ENCODE measurements at places on chromosomes 4 and X. TPM values are rescaled to one million over a fixed set of nuclear protein-coding genes. Genes with fewer than 3 reads are reported as not detected.
A peak's percentile ranks its signal among the peaks of the same experiment; 100 is the strongest.

DNA sequence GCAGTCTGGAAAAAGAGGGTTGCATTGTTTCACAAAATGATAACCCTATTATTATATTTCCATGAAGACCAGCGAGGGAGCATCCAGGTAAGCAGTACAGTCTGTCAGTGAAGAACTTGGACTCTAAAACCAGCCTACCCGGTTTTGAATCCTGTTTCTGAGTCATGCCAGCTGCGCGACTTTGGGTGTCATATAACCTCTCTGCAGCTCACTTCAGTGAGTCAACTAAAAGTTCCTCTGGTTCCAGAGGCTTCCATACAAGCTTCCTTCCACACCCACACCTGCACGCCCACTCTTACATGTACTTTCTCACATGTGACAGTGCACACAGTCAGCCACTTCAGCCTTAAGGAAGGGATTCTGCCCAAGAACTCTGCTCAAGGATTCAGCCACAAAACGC lies 49.8 kb upstream of the PRPS2 start:
- DNase-seq: no peak

- no peak for DNase-seq
Observed at GRCh38 chr4:158728236-158728635, 5.0 kb upstream of the PPID start.

Gene NXF2B
- not detected for total RNA-seq

- DNase-seq: no peak
Observed at GRCh38 chr4:98485816-98486345, 172.5 kb downstream of the TSPAN5 start.

GRCh38 chr4:173246719-173247118 lies 78.1 kb downstream of the GALNT7 start:
- no peak for DNase-seq

Gene DCAF12L2
- total RNA-seq: not detected

Gene S100G
- total RNA-seq: not detected

DNA sequence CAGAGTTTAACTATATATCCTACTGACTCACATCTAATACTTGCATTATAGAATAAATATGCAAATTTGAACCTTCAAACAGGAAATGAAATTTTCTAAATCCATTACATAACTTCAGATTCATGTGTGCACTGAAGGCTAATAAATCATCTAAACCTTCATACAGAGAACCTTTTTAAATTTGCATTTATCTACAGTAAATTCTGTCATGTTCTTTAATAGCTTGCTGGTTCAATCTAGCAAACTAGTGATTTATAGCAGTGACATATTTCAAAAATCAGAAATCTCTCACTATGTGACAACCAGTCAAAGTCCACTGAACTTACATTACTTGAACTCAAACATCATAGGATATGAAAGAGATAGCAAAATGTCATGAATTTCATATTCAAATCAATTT lies 65.1 kb downstream of the LRBA start:
- no peak for DNase-seq

Gene FGG
- not detected for total RNA-seq

DNA sequence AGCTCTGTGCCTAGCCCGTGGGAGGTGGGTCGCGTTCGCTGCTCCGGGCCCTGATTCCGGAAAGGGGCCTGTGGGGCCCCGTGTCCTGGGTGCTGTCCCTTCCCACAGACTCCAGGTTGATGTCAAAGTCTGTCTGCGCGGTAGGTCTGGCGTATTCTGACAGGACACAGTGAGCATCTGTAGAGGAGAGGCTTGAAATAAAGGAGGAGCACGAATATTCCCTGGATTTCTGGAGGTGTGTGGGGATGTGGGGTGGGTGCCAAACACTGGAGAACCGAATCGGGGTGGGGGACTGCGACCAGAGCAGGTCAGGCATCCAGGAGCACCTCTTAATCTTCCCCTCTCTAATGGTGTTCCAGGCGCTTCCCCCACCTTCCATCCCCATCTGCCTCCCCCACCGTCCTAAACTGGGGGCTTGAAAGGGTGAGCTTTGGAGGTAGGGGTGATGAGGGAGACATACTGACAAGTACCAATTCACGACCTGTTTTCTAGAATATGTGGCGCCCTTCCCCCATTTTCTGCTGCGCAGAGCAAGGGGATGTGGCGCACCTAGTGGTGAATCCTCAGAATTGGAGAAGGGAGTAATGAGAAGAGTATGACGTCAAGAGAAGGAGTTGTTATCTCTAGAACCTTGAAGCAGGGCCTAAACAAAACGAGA lies 877 bp downstream of the GPRASP1 start:
- no peak for DNase-seq

DNA sequence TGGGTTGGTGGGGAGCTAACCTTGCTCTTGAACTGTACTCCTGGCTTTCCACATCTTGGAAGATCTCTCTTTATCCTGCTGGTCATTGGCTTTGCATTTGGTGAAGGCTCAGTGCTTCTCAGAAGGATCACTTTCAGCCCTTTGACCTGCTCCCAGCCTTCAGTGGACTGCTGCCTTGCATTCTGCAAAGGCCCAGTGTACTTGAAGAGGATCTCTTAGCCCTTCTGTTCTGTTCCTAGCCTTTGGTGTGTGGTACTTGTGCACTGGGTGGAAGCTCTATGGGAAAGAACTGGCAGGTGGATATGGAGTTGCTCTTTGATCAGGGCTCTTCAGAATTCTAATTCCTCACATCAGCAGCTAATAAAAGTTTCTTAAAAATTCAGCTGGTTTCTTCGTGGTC lies 46.5 kb downstream of the FGF2 start:
- no peak for DNase-seq

Gene HERC6
- total RNA-seq: 7.5 TPM

Gene ETDB
- total RNA-seq: not detected

DNA sequence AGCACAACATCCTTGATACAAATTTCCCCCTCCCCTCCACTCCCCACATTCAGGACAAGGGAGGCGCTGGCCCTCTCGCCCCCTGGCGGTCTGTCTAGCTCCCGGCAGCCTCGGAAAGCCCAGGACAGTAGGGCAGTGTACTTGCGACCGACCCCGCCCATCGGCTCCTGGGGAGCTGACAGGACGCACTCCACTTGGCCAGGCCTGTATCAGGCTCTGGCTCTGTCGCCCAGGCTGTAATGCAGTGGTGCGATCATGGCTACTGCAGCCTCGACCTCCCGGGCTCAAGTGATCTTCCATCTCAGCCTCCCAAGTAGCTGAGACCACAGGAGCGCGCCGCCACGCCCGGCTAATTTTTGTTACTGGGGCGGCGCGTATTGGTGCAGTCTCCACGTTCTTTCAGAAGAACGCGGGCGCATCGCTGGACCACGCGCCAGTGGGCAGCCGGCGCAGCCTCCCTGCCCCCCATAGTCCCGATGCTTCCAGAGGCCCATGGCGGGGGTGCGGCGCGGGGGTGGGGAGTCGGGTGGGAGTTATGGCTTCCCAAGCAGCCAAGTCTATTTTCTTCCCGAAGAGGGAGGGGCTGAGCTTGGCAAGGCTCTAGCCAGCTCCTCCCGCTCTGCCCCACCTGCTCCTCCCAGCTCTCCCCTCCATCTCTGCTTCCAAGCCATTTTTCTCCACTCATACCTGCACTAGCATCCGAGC lies 7.8 kb upstream of the AKAP14 start:
- peak; percentile 80 for DNase-seq

GRCh38 chr4:16162891-16163290 lies 63.4 kb downstream of the TAPT1 start:
- no peak for DNase-seq

DNA sequence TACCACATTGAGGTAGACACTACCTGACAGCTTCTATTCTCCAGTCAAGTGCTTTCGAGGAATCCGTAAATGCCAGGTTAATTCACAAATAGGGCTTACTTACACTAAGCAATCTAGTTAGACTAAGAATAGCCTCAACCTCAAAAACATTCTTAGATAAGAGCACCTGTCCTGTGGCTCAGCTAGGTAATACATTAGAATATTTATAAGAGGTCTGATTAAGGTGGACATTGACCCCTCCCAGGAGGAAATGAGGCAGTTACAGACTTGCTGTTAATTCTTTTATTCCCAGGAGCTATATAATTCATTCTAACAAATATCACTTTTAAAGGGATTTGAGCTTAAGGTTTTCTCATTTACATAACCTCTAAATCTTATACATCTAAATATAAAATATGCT lies 758.1 kb downstream of the GRID2 start:
- DNase-seq: no peak

Gene SULT1B1
- 306 TPM for total RNA-seq

Gene LCORL
- total RNA-seq: 17.6 TPM

DNA sequence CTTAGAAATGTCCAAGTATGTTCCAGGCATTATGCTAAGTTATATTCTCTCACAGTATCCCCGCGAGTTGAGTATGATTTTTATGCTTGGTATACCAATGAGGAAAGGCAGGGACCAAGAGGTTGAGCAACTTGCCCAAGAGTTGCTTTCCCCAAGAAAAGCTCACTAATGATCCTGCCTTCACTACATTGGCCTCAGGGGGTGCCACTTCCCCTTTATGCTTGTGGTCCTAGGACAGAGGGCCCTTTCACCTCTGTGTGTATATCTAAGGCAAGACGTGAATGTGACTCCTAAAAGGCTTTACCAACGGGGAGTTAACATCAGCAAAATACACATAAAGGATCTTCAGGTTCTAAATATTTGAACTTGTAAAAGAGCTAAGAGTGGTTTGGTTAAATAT lies 164.4 kb upstream of the CPEB2 start:
- DNase-seq: no peak

GRCh38 chrX:72045552-72046277 lies 86.0 kb downstream of the RTL5 start:
- no peak for DNase-seq

DNA sequence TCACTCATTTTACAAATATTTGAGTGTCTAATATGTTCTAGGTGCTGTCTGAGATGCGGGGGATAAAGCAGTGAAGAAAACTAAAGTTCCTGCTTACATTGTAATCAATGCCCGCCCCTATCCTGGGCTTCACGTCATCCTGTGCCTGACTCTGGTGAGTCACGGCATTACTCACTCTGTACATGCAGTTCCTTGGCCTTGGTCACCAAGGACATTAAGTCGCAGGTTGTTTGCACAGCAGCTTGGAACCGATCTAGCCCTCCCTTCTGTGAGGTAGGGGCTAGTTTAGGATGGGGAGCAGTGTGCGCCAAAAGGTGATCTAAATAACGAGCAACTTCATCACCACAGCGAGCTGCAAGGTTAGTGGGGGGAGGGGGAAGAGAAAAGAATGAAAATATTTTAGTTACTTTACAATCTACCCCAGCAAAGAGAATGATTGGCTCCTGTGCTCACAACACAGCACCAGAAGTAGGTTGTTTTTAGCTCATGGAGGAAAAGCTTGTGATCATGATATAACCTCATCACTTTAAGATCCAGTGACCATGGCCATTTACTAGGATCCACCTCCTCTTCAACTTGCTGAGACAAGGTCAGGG lies 48.0 kb upstream of the HDAC8 start:
- DNase-seq: peak; percentile 17

GRCh38 chrX:78111140-78111931 lies 7.3 kb downstream of the PGK1 start:
- no peak for DNase-seq

- DNase-seq: no peak
Observed at GRCh38 chr4:84699001-84699671, 116.2 kb downstream of the CDS1 start.

Gene RLIM
- 17.8 TPM for total RNA-seq

- DNase-seq: no peak
Observed at GRCh38 chr4:89357787-89358186, 50.2 kb upstream of the GPRIN3 start.

- DNase-seq: no peak
Observed at GRCh38 chr4:15361529-15361928, 66.3 kb upstream of the C1QTNF7 start.

- DNase-seq: no peak
Observed at GRCh38 chr4:142581881-142582280, 264.2 kb downstream of the INPP4B start.

GRCh38 chrX:75603833-75604232 lies 81.0 kb upstream of the ZDHHC15 start:
- no peak for DNase-seq

- peak; percentile 45 for DNase-seq
Observed at GRCh38 chr4:38526412-38526811, 137.6 kb upstream of the KLF3 start.

DNA sequence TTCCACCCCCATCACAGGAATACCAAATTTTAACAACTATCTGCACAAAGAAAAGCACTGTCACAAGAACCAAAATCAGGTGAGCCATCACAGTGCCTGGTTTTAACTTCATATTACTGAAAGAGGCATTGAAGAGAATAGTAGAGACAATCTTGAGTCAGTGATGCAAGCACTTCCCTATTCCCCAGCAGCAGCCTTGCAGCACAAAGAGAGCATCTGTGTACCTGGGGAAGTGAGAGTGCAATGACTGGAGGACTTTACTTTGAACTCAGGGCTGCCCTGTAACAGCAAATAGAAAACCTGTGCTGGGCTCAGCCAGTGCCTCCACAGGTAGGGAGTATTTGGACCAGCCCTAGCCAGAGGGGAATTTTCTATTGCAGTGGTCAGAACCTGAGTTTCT lies 361.8 kb downstream of the TEX13C start:
- no peak for DNase-seq
